ENCODE measurements at places on chromosomes 4 and X.

DNA sequence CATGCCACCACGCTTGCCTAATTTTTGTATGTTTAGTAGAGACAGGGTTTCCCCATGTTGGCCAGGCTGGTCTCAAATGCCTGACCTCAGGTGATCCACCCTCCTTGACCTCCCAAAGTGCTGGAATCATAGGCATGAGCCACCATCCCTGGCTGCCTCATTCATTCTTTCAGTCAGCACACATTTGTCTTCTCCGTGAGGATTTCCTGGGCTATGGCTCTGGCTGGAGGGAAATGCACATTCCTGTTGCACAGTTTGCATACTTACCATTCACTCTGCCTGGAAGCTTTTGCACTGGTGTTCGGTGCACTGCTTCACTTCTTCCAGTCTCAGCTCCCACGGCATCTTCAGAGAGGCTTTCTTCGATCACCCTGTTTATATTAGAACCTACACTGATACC is 267.8 kb downstream of the STIM2 start:
- DNase-seq, result no peak

- no peak for DNase-seq
Observed at GRCh38 chrX:72020204-72020603, 109.6 kb downstream of the NHSL2 start.

GRCh38 chr4:88216395-88216794 is 58.0 kb upstream of the ABCG2 start:
- DNase-seq, result no peak

GRCh38 chr4:139834226-139834662 is 168.6 kb downstream of the MGST2 start:
- no peak for DNase-seq

DNA sequence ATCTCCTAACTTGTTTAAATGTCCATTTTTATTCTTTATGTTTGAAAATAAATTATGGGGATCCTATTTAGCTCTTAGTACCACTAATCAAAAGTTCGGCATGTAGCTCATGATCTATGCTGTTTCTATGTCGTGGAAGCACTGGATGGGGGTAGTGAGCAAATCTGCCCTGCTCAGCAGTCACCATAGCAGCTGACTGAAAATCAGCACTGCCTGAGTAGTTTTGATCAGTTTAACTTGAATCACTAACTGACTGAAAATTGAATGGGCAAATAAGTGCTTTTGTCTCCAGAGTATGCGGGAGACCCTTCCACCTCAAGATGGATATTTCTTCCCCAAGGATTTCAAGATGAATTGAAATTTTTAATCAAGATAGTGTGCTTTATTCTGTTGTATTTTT is 27.6 kb downstream of the NUDT6 start:
- DNase-seq, result no peak
